Stimulated activated CD8-positive, alpha-beta memory T cell treated with anti-CD3 and anti-CD28 coated beads, Interleukin-2, amount 100 ng/mL, for 48 hours (primary cell): ENCODE measurements at places on chromosomes 4 and X.

- no peak for DNase-seq
Measured at GRCh38 chr4:52954560-52955170, 92.5 kb downstream of the RASL11B start.

DNA sequence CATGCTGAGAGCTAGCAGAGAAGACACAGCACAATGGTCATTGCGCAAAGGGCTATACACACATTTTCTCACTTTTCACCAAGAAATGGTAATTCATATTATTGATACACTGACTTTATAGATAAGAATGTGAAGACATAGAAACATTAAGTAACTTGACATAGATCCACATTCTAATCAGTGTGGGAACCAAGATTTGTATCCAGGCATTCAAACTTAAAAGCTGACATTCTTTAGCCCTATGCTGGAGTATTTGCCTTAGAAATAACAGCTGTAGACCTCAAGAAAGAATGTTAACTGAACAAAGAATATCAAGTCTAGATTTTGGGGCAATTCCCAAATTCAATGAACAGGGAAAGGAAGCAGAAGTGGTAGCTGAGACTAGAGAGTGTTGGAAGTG lies 384.8 kb downstream of the IL15 start:
- no peak for DNase-seq

DNA sequence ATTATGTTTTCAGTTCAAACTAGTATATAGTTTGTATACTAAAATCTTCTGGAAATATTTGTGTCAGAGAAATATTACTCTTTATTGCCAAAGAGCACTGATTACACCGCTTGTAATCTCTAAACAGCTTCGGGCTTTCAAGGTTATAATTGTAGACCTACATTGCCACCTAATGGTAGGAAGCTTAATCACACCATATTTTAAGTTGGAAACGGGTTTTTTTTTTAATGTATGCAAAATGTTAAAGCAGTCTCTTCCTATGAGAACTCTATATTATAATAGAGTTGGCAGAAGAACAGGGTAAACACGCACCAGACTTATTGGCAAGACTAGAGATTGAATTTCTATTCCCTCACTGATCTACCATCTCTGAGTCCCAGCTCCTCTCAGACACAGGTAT lies 19.5 kb upstream of the NFXL1 start:
- DNase-seq = no peak

DNA sequence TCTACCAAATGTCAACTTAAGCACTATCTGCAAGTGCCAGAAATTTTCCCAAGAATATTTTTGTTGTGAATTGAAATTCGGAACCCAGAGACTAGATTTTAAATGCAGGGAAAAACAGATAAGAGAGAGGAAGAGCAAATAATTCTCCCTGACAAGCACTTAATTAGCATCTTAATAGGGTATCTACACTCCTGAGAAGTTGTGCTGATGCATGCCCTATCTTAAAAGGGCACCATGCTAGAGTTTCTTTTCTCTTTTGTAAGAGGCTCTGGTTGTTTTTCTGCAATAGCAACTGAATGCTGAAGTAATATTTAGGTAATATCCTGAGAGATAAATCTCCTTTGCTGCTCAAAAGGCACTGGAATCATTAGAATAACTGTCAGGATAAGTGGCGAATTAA lies 139.9 kb upstream of the UGT8 start:
- no peak for DNase-seq

- no peak for DNase-seq
Measured at GRCh38 chr4:8748236-8748575, 123.4 kb downstream of the HMX1 start.

DNA sequence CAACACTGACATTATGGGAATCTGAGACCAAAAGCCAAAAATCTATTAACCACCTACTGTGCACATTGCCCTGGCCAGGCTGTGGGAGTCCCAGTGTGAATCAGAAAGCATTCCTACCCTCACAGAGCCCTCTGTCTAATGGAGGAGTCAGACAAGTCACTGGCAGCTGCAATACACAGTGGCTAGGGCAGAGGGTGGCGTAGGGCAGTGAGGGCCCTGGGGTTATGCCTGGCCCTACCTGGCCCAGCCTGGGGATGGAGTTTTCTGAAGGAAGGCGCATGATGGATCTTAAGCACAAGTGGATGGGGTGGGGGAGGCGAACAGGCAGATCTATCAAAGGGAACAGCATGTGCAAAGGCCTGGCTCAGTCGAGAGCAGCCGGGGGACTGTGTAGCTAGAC lies 10.8 kb downstream of the JAKMIP1 start:
- DNase-seq = no peak

GRCh38 chrX:129646566-129647417 lies 8.0 kb downstream of the APLN start:
- DNase-seq = no peak

DNA sequence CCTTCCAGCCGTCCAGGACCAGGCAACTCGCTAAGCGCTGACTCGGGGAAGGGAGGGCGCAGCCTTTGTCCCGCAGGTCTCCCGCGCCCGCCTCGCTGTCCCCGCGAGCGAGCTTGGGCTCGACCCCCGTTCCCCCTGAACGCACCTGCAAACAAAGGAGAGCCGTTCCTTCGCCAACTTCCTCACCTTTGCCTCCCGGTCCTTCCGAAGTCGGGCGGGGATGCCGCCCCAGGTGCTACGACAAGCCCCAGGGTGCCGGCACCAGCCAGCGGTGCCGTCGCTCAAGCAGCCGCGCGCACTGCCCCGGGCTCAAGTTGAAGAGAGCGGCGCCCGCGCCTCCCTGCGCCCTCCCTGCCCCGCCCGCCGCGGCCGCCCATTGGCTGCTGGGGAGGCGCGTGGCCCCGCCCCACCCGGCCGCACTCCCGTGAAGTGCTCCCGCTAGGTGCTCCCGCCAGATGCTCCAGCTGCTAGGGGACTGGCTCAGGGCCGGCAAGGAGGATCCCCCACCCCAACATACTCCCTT lies 107.1 kb downstream of the NSUN7 start:
- peak; percentile 53 for DNase-seq

DNA sequence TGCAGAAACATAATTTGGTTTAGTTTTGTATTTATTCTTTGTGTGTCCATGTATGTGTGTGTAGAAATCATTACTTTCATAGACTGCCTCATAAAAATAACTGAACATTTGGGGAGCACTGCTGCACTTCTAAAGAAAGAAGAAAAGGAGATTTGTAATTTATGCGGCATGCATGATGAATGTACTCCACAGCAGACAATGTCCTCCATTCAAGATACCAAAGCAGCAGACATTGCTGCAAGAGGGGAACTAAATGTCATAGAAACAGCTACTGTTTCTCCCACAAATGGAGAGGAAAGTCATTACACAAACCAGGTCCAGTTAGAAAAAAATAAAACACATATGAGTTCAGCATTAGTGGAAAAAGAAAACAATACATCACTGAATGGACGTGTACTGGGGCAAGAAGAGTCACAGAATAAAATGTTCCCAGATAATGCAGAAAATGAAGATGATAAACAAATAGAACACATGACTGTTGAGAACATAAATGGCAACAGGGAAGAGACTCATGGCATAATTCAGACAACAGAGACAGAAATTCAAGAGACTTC lies 2.6 kb downstream of the DTHD1 start:
- no peak for DNase-seq

DNA sequence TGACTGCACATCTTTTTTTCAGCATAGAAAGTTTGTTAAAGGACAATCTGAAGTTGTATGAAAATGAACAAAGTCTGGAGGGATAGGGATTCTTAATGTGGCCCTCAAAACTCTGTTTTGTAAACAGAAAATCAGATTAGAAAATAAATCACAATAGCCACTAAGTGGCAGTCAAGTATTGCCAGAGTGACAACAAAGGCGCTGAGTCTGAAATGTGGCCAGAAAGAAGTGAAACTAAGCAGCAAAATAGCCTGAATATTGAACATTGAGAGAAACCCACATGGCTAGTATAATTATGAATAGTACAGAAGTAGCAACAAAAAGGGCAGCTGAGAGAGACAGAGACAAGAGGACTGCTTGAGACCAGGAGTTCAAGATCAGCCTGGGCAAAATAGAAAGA lies 81.1 kb upstream of the CT45A1 start:
- no peak for DNase-seq

GRCh38 chrX:55253528-55253927 lies 11.2 kb downstream of the PAGE3 start:
- no peak for DNase-seq

- DNase-seq = no peak
Measured at GRCh38 chr4:120994521-120994920, 72.0 kb upstream of the PRDM5 start.

DNA sequence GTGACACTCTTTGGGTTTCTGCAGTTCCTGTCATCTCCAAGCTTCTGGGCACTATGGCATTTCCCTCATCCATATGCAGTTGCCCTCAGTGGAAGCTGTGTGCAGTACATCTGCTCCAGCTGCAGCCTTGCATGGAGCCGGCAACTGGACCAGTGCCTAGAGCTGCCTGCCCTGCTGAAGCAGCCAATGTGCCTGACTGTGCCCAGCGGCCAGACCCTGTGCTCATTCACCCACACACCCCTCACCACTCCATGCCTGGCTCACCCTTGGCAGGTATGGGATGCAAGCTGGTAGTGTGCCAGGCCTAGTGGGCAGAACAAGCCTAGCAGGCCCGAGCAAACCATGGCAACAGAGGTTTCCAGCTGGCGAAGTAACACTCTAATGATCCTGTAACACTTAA lies 370.8 kb downstream of the FSTL5 start:
- DNase-seq = no peak

DNA sequence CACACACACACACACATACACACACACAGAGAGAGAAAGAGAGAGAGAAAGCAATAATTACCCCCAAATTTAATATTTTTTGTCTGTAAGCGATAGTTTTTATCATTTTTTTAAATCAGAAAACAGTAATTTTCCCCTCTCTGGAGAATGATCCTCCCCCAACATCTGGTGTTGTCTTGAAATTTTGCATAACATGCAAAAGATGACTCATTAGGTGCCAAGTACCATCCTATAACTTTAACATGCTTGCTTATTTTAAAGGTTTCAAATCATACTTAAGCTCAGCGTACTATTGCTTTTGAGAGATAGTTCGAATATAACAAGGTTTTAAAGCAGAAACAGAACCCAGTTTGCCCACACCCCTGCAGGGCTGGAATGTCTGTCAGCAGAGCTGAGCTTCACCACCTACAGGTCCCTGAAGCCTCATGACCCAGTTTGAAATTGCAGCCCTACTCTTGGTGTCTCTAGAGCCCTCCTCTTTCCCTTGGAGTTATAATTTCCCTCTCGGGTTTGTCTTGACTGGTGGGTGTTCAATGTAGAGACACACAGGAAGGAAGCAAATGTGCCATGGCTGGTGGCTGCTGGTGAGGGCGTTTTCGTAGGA lies 175.0 kb upstream of the HS3ST1 start:
- DNase-seq = no peak

- no peak for DNase-seq
Measured at GRCh38 chr4:130077275-130077674, 981.3 kb downstream of the C4orf33 start.

DNA sequence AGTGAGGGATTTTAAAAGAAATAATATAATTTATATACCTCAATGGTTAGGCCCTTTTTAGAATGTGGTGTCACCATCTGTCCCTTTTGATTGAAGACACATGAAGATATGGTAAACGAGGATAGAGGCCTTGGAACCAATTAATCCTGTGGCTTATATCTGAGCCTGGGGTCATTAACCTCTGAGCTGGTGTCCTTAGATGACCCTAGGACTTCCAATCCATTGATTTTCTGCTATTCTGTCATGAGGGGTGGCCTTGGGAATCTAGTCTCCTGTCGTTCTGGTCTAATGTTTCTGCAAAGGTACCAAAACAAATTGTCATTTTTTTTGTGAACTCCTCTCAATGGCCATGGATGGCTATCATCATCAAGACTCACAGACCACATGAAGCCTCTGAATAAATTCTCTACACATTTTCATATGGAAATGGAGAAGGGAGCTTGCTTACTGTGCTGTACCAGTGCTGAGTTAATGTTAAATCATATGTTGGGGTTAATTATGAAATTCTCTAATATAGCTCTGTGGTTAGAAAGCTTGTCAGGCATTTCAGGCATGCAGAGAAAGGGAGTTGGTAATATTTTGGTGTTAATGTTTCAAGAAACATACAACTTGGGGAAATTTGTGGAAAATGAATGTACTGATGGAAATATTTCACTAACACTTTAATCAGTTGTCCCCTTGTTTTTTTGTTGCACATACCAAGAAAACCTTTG lies 204.2 kb upstream of the IL15 start:
- no peak for DNase-seq

DNA sequence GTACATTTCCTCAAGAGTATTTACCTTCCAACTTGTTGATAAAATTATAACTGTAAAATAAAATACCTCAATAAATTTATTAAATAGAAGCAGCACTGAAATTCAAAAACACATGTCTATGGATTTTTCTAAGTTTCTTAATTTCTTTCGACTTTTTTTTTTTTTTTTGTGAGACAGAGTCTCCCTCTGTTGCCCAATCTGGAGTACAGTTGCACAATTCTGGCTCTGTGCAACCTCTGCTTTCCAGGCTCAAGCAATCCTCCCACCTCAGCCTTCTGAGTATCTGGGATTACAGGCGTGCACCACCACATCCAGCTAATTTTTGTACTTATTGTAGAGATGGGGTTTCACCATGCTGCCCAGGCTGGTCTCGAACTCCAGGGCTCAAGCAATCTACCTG lies 79.8 kb downstream of the IQCM start:
- DNase-seq = no peak

DNA sequence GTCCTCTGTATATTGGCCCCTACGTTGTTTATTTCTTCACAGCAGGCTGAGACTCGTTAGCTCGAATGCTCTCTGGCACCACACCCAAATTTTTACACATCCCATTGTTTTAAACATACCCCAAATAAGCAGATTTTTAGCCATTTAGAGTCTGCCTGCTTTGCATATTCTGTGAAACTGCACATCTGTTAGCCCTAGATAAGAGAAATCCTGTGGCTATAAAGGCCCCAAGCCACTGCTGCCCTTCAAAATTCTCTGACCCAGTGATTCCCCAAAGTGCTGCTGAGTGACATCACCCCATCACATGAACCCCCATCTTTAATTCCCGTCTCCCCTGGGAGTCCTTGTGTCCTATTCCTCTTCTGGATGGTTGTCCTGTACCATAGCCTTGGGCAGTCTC lies 20.8 kb downstream of the TEX13C start:
- no peak for DNase-seq

GRCh38 chr4:26687728-26688127 lies 103.8 kb downstream of the TBC1D19 start:
- DNase-seq = no peak
